ENCODE measurements at places on chromosomes 16 and 17.

- peak; percentile 27 for DNase-seq
Measured at GRCh38 chr17:7004398-7005253, 7.8 kb upstream of the RNASEK start.

DNA sequence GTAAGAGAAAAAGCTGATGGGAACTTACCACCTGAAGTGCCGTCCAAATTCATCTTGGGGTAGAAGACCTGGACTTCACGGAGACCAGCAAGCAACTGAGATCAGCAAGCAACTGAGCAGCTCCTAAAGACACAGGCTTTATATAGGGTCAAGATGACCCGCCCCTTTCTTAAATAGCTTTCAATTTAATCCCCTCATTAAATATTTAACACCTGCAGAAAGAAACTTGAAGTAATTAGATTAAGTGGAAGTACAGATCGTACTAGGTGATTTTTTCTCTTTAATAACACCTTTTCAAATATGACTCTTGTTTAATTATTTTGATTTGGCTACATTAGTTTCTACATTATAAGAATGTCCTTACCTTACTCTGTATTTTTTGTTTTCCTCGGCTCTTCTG, at the start of gene CPHXL:
CPHXL (minus strand) TSS at position 101 of the 400 bp plus-strand sequence; CDS start at position 53, 48 bp downstream.
- no peak for DNase-seq

DNA sequence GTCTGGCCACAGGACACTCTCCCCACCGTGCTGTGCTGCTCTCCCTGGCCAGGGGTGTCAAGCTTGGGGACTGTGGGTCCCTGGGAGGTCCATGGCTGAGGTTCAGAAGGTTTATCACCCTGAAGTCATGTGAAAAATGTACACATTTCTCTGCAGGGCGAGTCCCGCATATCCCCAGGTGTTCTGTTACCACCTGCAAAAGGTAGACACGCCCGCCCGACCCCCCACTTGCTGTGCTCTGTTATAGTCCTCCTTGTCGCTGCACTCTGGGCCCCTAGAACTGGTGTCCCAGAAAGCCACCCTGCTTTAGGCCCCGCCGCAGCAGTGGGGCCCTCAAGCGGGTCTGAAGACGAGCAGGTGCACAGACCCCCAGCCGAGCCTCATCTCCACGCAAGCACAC, 11.8 kb downstream of the JPT2 start:
- DNase-seq, result no peak

DNA sequence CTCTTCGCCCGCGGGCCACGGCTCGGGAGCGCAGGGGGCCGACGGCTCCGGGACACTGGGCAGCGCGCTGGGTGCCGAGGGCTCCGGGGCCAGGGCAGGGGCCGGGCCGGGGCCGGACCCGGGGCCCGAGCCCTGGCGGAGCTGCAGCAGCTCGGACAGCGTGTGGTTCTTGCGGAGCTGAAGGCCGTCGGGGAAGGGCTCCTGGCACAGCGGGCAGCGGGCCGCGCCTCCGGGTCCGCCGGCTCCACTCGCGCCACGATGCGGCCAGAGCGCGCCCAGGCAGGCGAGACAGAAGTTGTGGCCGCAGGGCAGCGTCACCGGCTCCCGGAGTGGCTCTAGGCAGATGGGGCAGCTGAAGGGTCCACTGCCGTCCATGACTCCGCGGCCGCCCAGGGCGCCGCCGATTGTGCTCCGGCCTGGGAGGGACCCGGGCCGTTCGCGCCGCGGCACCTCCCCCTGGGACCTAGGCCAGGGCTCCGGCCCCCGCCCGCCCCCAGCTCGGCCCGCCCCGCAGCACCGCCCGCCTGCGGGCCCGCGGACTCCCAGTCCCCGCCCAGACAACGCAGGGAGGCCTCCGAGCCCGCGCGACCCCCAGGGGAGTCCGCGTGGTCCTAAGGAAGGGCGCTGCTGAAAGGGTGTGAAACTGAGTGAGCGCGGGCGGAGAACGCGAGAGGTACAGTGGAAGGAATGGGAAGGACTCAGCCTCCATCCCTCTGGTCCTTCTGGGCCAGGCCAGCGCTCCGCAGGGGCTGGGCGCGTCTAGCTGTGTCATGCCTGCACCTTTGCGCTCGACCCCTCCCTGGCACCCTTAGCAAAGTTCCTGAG, at the start of gene TRIM47:
TRIM47 (minus strand) TSS at position 408 of the 825 bp plus-strand sequence; CDS start at position 375, 33 bp downstream.
- DNase-seq, result peak; percentile 8

- no peak for DNase-seq
Measured at GRCh38 chr16:88719267-88719932, 13.1 kb downstream of the CTU2 start.

DNA sequence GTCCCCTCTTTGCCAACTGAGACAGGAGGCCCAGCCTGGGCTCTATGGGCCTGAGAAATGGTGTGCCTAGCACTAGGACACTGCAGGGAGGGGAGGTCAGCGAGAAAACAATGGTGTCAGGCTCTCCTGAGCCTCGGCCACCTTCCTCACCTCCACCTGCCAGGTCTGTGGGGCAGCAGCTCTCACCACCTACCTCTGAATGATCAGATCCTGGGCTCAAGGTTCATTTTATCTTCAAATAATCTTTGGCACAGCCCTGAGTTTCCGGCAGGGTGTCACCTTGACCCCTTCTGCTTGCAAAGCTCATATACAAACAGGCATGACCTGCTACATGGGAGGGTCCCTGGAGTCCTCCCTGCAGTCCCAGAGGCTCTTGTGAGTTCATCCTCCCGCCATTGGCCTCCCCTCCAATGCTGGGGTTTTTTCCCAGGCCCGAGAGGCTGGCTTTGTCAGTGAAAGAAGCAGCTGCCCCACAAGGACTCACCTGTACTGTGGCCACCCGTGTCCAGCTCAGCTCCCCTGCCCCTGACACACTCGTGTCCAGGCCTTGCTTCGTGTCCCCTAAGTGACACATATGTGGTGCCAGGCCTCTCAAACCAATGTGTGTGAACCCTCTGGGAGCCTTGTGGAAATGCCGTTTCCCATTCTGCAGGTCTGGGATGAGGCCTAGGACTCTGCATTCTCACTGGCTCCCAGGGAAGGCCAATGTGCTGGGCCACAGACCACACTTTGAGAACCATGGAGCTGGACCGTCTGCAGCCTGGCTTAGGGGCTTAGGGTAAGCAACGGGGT, 176.8 kb upstream of the CIBAR2 start:
- no peak for DNase-seq

DNA sequence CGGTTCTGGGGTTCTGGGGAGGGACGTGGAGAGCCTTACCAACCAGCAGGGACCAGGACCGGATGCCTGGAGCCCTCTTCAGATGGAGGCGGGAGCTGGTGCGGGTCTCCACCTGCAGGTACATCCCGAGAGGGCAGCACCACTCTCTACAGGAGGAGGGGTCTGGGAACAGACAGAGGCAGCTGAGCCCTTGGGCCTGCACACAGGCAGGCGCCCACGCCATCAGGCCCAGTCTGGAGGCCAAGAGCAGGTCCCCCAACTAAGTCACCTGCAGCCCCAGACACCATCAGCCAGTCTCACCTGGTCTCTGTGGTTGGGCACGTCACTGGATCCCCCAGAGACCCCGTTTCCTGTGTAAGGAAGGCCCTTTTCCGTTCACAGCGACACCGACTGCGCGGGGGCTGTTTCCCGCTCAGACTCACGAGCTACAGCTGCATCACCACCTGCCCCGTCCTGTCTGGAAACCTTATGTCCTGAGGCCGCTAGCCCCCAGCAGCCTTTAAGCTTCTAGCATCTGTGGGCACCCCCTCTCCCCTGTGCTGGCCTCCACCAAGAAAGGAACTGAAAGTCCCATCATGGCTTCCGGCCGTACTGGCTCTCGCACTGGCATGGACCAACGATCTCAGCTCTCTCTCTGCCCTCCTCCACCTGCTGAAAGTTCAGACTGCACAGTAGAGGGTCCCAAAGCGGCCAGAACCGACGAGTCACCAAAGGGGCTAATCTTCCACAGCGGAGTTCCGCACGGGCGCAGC, 1.2 kb downstream of the CYBC1 start:
- peak; percentile 32 for DNase-seq

DNA sequence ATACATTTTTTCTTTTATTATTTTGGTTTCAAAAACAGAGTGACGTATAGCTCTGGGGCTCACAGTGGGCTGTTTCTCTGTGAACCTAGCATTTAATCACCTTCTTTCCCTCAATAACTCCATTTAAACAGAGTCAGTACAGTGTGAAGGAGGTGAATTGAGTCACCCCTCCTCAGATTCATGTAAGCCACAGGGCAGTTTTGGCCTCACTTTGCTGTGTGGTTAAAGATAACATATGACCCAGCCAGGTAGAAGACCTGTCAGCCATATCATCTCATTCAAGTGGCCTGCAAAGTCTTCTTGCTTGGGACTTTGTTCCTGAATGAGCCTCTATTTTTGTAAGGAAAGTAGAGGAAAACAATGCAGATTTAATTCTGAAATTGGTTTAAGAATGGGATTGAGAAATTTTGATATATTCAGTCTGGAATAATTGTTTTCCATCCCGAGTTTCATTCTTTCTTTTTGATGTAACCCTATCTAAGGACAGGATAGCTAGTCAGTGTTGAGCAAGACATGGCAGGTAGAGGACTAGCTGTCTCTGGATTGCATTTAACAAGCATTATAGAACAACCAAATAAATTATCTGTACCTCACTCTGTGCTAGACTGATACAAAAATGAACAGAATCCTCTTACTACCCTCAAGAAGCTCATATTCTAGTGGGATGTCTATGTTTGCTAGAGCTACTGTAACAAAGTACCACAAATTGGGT, 13.1 kb downstream of the MAP2K6 start:
- DNase-seq, result no peak

GRCh38 chr16:28309811-28310311, 17.5 kb downstream of the SBK1 start:
- no peak for DNase-seq

GRCh38 chr16:12321311-12321842, 344.8 kb downstream of the SNX29 start:
- no peak for DNase-seq

GRCh38 chr17:19730843-19731242, 14.5 kb upstream of the SLC47A2 start:
- DNase-seq, result no peak

DNA sequence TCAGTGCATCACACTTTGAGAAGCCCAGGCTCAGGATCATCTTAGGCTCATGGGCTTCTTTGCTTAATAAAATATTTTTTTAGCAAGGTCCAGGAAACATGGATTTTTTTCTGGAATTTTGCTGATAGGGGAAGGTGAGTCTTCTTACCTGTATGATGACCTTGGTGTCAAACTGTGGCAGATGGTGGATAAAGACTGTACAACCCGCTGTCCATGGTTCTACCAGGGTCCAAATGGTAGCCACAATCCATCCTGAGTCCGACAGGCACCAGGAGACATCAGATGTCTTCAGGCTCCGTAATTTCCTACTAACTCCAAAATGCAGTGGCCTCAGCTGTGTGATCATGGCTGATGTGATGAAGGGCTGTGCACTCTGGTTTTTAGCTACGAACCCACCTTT, 27.8 kb downstream of the ACSM1 start:
- DNase-seq, result no peak
